Fibroblast of lung (primary cell): ENCODE measurements at places on chromosomes 5 and 9. TPM values are rescaled to one million over a fixed set of nuclear protein-coding genes. Genes with fewer than 3 reads are reported as not detected.

DNA sequence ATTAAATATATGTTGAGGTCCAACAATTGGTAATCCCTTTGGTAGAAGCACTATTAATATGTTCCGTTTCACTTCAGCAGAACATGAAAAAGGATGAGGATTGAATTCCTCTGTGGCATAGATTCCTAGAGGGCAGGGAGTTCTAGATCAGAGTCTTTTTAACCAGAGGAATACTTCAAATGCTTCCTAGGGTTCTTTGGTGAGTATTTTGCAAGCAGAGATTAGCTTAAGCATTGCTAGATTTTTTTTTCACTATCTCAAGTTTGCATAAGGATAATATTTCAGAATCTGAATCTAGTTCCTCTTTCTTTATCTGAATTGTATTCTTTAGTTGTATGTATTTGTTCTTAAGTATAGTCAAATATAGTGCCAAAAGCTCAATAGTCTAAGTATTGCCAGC is 116.6 kb upstream of the ADAMTSL1 start:
- no peak for DNase-seq
- no peaks in the 10 kb centered on the region for H3K36me3 ChIP-seq
- peaks cover 4% of the 10 kb centered on the region for H3K4me1 ChIP-seq
- H3K4me3 ChIP-seq: no peak overlapping the region
- H3K27ac ChIP-seq: no peak overlapping the region

DNA sequence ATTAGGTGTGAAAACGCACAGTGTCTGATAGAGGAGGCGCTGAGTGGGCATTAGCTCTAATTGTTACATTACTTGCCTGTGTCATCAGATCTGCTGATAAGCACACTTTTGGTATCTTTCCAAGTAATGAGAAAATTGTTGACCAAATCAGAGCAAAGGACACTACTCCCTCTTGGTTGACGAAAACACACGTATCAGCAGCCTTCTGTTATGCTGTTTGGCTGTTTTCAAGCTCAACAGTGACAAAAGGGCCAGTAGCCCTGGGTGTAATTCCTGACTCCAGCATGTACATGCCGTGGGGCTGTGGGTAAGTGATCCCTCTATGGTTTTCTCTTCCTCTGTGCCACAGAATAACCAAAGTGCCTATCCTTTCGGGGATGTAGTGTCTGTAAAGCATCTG is 151.4 kb downstream of the AUH start:
- peak; percentile 56 for DNase-seq
- no peaks in the 10 kb centered on the region for H3K36me3 ChIP-seq
- H3K27ac ChIP-seq: no peak overlapping the region

- no peak overlapping the region for H3K4me3 ChIP-seq
- no peaks in the 10 kb centered on the region for H3K27me3 ChIP-seq
- no peak for DNase-seq
Observed at GRCh38 chr5:53969176-53969730, 341.1 kb downstream of the ARL15 start.

- DNase-seq: no peak
- H3K36me3 ChIP-seq: no peaks in the 10 kb centered on the region
- H3K4me1 ChIP-seq: no peaks in the 10 kb centered on the region
- no peaks in the 10 kb centered on the region for H3K27me3 ChIP-seq
Observed at GRCh38 chr5:130884023-130884422, 281.0 kb downstream of the HINT1 start.

The SGCD gene
- 21.1 and 67.5 TPM in 2 replicates for total RNA-seq

DNA sequence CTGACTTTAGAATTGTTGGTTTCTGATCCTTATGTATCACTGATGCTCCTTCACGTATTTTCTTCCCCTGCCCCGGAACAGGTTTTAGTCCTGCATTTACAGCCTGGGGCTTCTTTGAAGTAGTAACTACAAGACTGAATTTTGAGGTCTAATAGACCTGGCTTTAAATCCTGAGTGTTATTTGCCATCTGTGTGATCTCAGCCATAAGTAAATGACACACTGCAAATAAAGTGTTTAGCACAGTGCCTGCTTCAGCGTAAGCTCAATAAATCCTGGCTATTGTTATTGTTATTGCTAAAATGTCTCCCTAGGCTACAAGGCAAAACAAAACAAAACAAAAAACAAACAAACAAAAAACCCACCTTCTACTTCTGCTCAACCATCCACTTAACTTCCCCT is 15.6 kb upstream of the LHX6 start:
- H3K36me3 ChIP-seq: peaks cover 2% of the 10 kb centered on the region
- no peak for DNase-seq
- no peak overlapping the region for H3K4me3 ChIP-seq
- no peak overlapping the region for H3K27ac ChIP-seq

The LCN10 gene
- total RNA-seq: not detected in 2 replicates

GRCh38 chr9:99385215-99385614 is 163.1 kb downstream of the SEC61B start:
- peaks cover 4% of the 10 kb centered on the region for H3K4me1 ChIP-seq
- DNase-seq: no peak
- H3K36me3 ChIP-seq: no peaks in the 10 kb centered on the region
- H3K27me3 ChIP-seq: no peaks in the 10 kb centered on the region
- H3K4me3 ChIP-seq: no peak overlapping the region
- H3K27ac ChIP-seq: no peak overlapping the region
